ENCODE measurements at places on chromosomes 3 and 15.

DNA sequence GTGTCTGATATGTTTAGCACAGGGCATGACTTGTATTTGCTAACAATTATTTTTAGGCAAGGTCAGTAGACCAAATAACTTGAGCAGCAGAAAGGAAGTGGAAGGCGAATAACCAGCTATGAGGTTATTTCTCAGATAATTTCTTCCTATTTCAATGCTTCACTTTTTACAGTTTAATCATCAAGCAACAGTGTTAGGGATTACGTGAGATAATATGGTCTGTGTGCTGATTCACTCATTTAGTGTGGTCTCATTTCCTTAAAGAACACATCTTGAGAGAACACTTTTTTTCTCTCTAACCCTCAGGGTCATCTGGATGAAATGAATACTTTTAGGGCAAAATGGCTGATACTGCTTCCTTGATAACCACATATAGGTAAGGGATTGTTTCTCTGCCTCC, 126.0 kb upstream of the CCNL1 start:
- DNase-seq, result no peak

- DNase-seq, result peak; percentile 51
Measured at GRCh38 chr3:185631108-185631507, 45.0 kb downstream of the SENP2 start.

- peak; percentile 67 for DNase-seq
Measured at GRCh38 chr15:80780416-80781221, 1.4 kb downstream of the CEMIP start.

GRCh38 chr3:195708626-195709481, 11.9 kb upstream of the MUC20 start:
- no peak for DNase-seq

DNA sequence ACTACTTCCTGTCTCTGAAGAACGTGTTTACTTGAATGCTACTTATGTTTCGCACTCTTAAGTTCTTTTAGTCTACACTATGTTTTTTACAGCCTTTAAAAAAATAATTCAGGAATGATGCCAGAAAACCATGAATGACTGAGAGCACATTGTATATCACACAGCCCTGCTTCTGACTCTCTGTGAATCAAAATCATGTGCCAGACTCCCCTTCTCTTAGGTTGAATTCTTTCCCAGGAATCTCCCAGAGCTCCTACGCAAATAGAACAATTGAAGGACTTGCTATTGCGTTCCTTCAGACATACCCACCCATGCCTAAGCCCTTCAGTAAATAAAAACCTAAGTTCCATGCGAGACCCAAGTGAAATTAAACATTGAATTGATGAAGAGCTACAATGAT, 782.0 kb upstream of the ALCAM start:
- no peak for DNase-seq

DNA sequence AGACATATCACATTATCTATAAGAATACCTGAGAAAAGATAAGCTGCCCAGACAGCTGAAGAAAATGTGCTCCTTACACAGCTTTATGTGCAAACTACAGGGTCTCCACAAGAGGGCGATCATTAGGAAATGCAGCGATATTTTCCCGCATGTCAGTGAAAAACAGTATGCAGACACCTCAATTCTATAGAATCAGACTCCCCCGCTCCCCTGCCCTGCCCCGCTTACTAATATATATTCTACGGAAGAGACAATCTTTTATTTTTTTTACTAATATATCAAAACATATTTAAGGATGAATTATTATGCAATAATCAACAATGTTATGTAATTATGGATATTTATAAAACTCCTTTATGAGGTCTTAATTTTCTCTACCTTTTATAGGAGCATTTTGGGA, 681.3 kb downstream of the ROBO1 start:
- peak; percentile 80 for DNase-seq

DNA sequence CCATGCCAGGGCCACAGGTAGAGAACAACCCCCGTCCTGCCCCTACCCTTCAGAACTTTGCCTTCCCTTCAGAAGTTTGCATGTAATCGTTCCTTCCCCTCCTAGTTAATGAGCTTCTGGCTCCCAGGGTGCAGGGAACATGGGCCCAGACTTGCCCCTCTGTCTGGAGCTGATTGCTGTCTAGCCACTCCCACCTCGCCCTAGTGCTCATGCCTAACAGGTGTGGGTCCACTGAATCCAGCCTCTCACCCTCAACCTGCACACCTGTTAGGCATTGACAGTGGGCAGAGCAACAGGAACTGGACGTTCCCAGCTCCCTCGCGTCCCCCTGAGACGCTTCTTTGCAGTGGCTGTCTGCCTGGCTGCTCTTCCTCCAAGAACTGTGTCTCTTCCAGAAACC, 40.3 kb downstream of the WNT5A start:
- no peak for DNase-seq

DNA sequence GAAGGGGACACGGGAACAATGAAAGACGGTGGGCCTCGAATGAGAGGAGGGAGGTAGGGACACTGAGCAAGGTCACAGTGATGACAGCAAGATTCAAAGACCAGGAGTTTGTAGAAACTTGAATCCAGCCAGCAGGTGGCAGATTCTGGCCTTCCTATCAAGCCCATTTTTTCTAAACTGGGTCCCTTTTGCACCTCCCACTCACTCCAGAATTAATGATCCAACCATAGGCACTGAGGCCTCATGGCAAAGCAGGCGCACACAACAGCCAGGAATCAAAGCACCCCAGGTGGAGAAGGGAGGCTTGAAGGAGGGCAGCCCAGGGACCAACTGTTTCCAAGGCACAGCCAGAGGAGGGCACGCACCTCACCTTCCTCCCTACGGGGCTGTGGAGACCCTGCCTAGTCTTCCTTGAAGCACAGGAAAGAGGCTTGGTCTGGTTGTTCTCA, 90.2 kb downstream of the ANP32A start:
- peak; percentile 73 for DNase-seq

- DNase-seq, result no peak
Measured at GRCh38 chr15:42582569-42583375, 7.4 kb downstream of the STARD9 start.

GRCh38 chr3:175695251-175695650, 836.1 kb downstream of the NAALADL2 start:
- DNase-seq, result peak; percentile 17

DNA sequence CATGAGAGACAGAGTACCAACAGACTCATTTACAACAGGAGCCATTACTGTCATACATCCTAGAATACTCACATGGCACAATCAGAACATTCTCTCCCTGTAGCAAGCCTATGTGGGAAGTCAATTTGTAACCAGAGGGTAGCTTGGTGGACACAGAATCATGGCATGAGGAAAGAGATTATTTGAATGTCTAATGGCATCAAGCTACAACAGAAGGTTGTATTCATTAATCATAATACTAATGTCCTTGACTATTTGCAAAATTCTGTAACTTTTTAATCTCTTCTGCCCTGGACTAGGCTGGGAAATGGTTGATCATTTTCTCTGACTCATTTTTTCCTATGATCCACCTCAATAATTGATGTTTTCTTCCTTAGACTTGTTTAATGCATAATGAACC, 345.2 kb upstream of the IL12A start:
- DNase-seq, result no peak

GRCh38 chr15:69623392-69624154, 171.0 kb downstream of the RPLP1 start:
- no peak for DNase-seq

- peak; percentile 51 for DNase-seq
Measured at GRCh38 chr3:194561306-194561974, 71.8 kb downstream of the TMEM44 start.

DNA sequence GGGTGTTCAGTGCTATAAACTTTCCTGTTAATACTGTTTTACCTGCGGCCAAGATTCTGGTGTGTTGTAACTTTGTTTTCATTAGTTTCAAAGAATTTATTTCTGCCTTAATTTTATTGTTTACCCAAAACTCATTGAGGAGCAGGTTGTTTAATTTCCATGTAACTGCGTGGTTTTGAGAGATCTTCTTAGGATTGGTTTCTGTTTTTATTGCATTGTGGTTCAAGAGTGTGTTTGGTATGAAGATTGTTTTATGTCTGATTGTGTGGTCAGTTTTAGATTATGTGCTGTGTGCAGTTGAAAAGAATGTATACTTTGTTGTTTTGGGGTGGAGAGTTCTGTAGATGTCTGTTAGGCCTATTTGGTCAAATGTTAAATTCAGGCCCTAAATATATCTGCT, 133.5 kb upstream of the GALNT15 start:
- no peak for DNase-seq

- DNase-seq, result peak; percentile 74
Measured at GRCh38 chr3:107285197-107285596, 92.0 kb upstream of the CCDC54 start.

DNA sequence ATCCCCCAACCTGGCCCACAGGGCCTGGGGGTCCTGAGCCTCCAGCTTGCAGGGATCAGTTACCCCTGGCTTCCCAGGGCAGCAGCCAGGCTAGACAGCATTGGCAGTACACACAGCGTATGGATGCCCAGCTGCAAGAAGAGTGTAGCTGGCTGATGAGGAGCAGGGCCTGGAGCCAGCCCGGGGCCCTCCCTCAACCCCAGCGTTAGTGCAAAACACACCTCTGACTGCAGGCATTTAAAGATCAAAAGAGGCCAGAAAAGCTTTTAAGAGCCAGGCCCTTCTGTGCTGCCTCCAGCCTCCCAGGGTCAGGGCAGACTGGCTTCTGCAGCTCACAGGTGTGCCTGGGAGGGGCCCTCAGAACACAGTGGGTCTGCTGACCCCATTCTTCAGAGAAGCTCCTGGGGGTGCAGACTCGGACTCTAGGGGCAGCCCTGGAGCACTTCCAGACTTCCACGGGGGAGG, 110.6 kb downstream of the ETFA start:
- DNase-seq, result no peak

GRCh38 chr15:98955961-98956723, 51.5 kb downstream of the PGPEP1L start:
- DNase-seq, result no peak

DNA sequence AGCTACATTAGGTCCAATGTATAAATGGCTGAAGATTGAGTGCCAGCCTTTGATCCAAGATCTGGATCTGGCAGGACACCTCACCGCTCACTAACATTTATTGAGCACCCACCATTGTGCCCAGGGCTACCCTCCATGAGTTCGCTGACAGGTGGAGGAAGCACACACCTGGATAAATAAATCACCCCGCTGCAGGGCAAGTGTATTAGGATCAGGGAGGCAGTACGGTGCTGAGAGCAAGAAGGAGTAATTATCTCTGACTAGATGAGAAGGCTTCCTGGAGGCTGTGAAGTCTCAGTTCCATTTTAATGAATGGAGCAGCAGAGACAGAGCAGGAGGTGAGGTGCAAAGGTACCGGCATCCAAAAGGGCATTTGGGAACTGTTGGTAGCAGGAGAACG, 104.1 kb downstream of the LIPC start:
- no peak for DNase-seq

GRCh38 chr15:51223771-51224229, 114.6 kb downstream of the CYP19A1 start:
- peak; percentile 55 for DNase-seq

GRCh38 chr3:136377508-136377907, 127.4 kb downstream of the PCCB start:
- no peak for DNase-seq

DNA sequence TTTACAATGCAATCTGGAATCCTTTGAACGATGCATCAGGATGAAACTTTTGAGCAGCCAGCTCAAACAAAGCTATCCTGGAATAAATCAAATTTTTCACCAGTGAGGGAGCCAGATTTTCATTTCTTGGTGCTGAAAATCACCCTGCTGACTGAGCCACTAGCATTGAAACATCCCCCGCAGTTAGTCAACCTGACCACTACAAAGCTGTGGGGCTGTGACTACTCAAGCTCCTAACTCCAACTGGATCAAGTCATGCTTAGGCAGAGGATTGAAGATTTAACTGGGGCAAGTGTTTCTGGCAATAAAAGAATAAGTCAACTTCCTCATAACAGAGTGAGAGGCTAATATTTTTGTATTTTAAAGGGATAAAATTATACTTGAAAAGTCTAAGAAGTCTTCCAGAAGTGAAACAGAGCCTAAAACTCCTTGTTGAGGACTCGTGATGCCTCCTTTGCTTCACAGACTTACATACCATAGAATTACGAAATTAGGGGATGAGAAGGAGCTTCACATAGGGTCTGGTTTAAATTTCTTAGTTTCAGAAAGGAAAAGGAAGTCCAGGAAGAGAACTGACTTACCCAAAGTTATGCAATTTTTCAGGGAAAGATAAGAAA, 177.8 kb downstream of the SERPINI1 start:
- DNase-seq, result peak; percentile 23

GRCh38 chr15:68303560-68304436, 26.3 kb downstream of the FEM1B start:
- DNase-seq, result no peak

DNA sequence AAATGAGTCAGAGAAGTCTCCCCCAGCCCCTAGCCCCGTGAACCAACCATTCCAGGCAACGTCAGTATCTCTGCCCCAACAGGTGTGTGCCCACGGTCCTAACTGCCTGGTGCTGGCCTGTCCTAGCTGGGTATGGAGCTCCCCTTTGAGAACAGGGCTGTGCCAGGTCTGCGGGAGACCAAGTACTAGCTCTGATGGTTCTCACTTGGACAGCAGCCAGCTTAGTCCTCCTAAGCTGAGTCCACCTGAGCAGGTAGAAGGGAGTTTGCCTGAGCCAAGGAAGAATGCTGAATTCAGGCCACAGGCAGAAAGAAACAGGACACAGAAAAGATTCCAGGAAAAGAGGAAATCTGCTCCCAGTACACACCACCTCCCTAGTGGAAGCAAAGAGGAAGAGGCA, 33.1 kb upstream of the PARL start:
- DNase-seq, result no peak

DNA sequence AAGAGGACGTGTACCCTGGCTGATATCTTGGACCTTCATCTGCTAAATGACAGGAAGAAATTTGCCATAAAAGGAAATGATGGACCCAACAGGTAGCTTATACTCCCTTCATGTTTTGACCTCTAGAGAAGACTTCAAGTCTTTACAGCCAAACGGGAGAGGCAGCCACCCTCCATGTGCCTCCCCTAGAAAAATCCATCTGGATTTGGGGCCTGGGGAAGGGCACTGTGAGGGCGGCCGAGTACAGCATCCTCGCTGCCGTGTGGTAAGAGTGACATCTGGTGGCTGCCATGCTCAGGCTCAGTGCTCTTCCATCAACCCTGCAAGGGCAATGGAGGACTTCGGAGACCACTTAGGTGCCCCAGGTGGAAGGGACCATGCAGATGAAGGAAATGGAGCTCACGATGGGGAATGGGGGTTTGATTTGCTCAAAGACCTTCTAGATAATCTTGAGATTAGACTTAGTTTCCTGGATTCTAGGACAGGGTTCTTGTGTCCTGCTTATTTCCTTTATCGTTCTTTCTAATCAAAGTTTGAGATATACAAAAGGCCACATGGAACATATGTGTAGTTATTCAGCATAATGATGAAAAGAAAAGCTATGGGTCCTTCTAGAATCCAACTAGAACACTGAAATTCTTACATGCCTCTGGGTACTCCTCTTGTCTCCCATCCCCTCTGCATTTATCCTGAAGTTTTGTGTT, 44.4 kb downstream of the AQP9 start:
- DNase-seq, result peak; percentile 63

GRCh38 chr15:77589839-77590238, 42.9 kb downstream of the LINGO1 start:
- DNase-seq, result no peak

- peak; percentile 47 for DNase-seq
Measured at GRCh38 chr15:32852771-32853170, 135.0 kb downstream of the GREM1 start.

GRCh38 chr15:40150163-40150925, 10.5 kb upstream of the BUB1B start:
- peak; percentile 32 for DNase-seq

GRCh38 chr3:13623101-13623654, 74.3 kb downstream of the FBLN2 start:
- DNase-seq, result peak; percentile 73

All from choroid plexus epithelial cell (primary cell).